ENCODE measurements at places on chromosomes 5 and 9.

GRCh38 chr5:76576450-76576849 lies 46.8 kb downstream of the F2RL2 start:
- no peak for ATAC-seq

DNA sequence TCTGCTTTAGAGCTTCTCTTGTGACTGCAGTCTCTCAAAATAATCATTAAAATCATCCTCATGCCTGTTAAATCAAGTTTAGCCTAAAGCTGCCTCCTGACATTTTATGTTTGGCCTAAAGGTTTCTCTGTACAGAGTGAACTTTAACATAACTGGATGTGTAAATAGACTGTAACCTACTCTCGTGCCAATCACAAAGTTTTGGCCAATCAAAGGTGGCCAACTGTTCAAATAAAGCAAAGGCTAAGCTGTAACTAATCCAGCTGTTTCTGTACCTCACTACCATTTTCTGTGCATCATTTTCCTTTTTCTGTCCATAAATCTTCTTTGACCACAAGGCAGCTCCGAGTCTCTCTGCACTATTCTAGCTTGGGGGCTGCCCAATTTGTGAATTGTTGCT lies 86.2 kb downstream of the GCNT1 start:
- no peak for ATAC-seq

- ATAC-seq: no peak
These were observed 4.7 kb downstream of the SYNPO start for GRCh38 chr5:150645070-150645700.

- ATAC-seq: no peak
These were observed 55.0 kb downstream of the OXCT1 start for GRCh38 chr5:41815261-41815660.

- no peak for ATAC-seq
These were observed 16.9 kb downstream of the CRB2 start for GRCh38 chr9:123372766-123373446.
